ENCODE measurements at places on chromosomes 1 and 21.

DNA sequence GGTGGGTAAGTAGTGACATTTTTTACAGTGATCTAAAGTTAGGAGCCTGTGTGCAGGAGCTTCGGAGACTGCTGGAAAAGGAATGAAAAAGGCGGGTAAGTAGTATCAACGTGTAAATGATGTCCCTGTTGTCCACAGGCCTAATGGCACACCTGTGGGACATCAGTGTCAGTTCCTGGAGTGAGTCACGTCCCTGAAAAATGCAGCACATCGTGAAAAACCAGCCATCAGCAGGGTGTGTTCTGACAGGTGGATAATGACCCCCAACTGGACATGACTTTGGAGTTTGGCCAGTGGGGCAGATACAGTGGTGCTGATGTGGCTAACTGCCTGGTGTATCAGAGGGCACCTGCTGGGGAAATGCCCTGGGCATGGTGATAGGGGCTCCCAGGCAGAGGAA is 12.0 kb upstream of the PRDM15 start:
- DNase-seq = no peak

DNA sequence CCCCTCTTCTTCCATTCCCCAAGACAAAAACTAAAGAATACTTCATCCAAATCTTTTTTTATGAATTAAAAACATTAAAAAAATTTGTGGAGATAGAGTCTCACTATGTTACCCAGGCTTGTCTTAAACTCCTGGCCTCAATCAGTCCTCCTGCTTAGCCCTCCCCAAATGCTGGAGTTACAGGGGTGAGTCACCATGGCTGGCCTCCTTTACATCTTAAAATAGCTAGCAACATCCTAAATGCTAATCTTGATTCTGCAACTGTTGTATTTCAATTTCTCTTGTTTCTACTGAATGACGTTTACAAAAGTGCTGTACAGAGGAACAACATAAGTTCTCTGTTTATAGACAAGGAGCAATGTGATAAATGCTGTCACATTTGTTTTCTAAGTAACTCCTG is 483.5 kb downstream of the ADGRL2 start:
- no peak for DNase-seq

GRCh38 chr1:109877317-109877771 is 33.3 kb upstream of the CSF1 start:
- no peak for DNase-seq

GRCh38 chr1:10031461-10031860 is 1.3 kb upstream of the UBE4B start:
- DNase-seq = no peak

- peak; percentile 75 for DNase-seq
These were observed 1.6 kb upstream of the TMCC2 start for GRCh38 chr1:205225901-205226765.

GRCh38 chr1:89822999-89823628 is 2.3 kb downstream of the LRRC8D start:
- no peak for DNase-seq

- no peak for DNase-seq
These were observed 1.8 kb upstream of the GBP5 start for GRCh38 chr1:89274411-89274857.

DNA sequence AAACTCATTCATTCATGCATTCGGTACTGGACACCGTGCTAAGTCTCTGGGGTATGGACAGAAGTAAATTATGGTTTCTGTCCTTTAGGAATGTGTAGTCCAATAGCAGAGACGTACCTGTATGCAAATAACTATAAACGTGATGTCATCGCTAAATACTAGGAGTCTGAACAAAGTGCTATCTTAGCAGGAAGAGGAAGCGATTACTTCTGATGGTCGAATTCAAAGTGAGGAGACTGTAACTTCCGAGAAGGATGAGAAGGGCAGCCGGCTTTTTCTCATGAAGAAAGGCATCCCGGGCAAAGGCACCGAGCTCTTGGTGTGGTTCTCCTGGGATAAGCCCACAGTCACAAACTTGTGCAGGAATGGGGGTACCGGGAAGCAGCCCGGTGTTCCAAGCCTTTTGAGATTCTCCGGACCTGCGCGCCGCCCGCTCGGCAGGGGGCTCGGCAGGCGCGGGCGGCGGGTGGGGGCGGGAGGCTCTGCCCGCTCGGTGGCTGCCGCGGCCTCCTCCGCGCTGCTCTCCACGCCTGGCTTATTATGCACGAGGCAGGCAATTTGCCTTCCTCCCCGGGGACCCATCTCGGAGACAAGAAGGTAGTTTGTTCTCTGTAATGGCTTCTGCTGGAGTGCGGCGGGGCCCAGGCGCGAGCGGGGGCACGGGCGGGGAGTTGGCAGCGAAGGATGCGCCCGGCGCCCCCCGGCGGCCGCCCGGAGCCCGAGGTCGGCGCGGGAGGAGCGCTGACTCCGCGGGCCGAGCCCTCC is 67.5 kb upstream of the CD1D start:
- DNase-seq = no peak

GRCh38 chr1:31643976-31644559 is 608 bp downstream of the PEF1 start:
- DNase-seq = no peak

DNA sequence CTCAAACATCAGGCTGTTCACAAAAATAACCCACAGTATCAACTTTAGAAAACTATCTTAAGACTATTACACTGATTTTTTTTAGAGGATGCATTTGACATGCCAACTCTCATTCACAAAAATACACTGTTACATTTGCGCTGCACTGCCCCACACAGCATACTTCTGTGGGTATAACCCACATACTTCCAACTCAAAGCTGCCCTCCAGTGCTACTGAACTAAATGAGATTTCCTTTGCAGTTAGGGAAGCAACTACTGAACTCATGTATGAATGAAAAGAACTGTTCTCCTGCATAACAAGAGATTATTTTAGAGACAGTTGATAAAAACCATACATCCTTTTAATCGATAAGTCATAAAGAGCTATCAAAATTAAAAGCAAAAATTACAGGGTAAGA is 25.8 kb upstream of the GADD45A start:
- no peak for DNase-seq

GRCh38 chr1:36881068-36881405 is 153.3 kb downstream of the GRIK3 start:
- no peak for DNase-seq

DNA sequence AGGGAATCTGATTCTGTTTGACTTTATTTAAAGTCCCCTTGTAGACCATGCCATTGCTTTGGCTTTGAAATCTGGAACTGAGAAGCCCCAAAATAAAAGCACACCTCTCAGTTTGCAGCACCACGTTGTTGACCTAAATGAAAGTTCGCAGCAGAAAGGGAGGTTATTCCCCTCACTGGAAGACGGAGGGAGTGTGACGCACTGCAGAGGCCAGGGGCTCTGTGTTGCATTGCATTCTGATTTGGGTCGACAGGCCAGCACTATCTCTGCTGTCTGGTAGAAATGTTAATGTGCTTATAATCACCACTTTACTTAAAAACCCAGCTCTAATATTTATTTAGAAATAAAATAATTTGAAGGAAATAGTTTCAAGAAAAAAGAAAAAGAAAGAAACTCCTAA is 675.2 kb upstream of the NR5A2 start:
- no peak for DNase-seq

- DNase-seq = no peak
These were observed 136.3 kb downstream of the PEX14 start for GRCh38 chr1:10610901-10611600.

DNA sequence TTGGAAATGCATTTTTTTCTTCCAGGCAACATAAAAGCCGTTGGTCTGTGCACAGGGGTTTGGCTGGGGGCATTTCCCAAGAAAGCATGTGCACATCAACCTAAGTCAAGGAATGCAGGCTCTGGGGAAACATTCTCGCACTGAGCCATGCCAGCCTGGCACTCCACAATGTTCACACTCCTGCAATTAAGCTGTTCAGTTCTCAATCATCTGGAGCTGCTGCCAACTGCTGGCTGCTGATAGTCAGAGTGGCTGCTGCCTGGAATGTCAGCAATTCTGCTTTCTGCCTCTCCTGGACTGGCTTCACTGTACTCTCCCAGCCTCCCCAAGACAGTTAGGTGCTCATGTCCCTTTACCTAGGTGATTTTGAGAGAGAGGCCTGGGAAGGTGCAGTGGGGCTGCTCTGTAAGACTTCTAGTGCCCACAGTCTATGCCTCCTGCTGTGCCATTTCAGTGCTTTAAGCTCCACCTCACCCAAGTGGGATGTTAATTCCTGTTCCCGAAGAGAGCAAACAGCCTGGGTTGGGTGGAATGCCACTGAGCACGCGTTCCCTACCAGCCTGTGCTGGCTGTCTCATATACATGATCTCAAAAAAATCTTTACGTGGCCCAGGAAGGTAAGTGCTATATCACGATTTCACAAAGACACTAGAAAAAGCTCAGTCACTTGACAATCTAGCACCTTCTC is 131.7 kb downstream of the BRINP2 start:
- DNase-seq = no peak

GRCh38 chr1:209820986-209821385 is 6.8 kb upstream of the UTP25 start:
- DNase-seq = no peak

- DNase-seq = no peak
These were observed 14.1 kb downstream of the LDLRAP1 start for GRCh38 chr1:25557543-25557942.

- no peak for DNase-seq
These were observed 26.1 kb upstream of the CR2 start for GRCh38 chr1:207427832-207428585.

- DNase-seq = no peak
These were observed 116.2 kb upstream of the USP24 start for GRCh38 chr1:55331351-55331750.

DNA sequence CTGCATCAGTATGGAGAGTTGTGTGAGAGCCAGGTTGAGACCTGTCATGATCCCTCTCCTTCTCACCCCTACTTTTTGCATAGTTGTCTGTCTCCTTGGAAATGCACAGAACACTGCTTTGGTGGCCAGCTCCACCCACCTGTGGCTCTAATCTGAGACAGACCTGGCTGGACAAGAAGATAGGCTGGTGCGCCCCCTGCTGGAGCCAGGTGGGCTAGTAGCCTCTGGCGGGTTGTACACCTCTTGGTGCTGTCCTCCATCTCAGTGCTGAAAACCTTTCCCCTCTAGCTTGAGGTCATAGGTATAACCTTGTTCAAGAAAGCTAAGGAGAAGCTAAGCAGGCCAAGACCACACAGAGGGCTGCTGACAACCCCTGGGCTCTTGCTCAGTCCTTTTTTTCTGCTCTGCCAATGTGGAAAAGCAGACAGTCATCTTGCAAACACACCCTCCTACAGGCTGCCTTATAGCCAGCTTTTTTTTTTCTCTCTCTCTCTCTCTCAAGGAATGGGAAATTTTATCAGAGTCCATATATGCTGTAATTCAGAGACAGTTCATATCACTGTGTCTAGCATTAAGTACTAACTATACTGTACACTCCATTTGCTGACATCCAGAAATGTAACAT is 58.8 kb upstream of the SPATA6 start:
- DNase-seq = peak; percentile 93

DNA sequence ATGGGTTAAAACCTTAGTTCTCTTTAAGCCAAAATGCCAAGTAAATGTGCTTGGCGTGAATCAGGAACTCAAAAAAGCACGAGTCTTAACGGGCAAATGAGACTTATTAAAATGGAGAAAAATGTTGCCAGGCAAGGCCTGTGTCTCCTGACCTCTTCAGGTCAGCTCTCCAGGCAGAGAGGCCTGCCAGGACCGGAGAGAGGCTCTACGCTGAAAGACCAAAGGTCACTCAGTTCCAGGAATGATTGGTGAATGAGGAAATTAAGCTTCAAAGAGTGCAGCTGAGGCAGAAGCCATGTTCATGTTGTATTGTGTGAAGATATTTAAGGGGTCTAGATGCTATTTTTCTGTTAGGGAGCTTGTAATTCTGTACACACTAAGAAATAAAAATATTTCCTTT is 66.6 kb downstream of the SPAG17 start:
- DNase-seq = no peak

DNA sequence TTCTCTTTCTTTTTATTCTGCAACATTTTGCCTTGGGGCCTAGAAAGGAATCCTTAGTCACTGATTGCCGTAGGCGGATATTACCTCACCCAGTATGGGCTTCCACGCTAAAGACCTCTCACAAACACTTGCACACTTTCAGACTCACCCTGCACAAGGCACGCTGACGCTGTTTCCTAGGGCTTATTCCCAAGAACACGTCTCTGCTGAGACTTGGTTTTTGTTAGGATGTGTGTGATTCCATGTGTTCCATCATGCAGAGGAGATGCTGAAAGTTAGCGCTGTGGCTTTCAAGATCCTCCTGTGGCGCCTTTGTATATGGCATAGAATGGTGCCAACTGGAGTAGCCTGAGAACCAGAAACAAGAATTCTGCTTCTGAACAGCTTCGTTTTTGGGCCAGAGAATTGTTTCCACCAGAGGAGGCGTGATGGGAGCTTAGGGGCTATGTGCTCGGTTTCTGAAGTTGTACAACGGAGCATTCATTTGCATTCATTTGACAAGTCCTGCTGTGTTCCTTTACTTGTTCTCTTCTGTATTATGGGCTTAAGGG is 297.0 kb downstream of the DISC1 start:
- DNase-seq = no peak

DNA sequence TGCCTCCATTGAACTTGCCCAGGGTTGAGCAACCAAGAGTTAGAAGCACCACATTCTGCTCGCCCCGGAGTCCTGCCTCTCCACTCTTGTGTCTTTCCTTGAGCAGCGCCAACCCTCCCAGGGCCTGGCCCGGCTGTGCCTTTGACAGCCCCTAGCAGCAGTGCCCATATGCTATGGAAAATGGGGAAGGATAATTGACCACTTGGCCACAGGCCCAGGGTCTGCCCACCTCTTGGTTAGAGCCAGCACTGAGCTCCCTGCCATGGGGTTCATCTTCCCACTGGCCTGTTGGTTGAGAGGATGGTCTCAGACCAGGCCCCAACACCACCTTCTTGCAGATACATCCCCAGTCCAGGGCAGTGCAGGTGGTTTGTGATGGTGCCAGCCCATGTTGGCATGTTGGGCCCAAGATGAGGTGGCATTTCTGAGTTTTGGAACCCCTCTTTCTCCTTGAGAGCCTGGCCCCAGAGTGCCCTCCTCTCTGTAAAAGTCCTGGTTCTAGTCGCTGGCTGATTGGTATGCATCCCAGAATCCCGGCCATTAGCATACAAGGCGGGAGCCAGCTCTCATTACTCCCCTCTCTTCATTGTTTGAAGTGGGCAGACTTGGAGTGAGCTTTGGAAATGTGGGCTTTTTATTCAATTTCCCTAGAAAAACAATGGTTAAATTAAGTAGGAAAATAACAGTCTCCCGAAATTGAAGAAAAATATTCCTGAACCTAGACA is 7.6 kb downstream of the ARHGEF10L start:
- no peak for DNase-seq

- DNase-seq = no peak
These were observed 28.2 kb upstream of the TEKT2 start for GRCh38 chr1:36055706-36056105.

DNA sequence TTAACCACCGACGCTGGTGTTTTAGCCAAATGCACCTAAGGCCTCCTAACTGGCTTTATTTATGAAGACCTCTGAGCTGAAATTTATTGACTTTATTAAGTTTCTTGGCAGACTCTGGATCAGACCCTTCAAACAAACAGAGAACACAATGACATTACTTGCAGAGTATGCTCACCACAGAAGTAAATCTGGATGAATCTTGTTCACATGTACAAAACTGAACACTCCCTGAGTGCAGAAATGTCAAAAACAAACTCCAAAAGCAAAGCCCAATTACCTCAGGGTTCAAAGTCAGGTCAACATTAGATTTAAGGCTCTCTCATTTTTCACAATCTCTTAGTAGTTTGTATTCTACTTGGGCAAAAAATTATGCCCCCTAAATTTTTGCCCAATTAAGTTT is 218.6 kb downstream of the SLC45A1 start:
- DNase-seq = no peak

- DNase-seq = no peak
These were observed 40.7 kb downstream of the CD2 start for GRCh38 chr1:116794804-116795481.

- no peak for DNase-seq
These were observed 83.1 kb downstream of the PATJ start for GRCh38 chr1:61825393-61825792.

All from NCI-H345 (cell line).